ENCODE measurements at places on chromosomes 13 and 19.

DNA sequence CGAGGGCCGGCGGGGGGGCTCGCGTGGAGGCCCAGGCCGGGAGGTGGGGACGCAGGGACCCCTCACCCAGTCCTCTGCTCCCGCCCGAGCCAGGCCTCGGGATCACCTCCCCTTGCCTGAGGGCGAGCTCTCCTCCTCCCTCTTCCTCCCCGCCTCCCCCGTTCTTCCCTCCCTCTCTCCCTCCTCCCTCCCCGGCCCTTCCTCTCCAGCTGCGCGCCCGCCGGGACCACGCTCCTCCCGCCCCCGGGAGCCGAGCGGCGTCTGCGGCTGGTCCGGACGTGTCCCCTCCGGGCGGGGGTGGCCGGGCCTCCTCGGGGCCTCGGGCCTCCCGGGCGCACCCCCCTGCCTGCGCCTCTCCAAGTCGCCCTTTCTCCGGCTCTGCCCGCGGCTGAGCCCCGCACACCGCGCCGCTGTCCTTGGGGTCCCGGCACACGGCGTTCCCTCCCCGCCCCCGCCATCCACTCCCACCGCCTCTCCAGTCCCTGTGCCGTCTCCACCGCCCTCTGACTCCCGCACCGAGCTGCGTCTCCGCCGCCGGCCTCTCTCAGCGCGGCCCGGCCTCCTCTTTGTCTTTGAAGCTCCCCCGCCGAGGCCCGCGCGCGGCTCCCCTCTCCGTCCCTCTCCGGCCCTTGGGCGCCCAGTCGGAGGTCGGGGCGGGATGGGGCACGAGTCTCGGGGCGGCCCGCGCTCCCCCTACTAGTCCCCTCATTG is 5.7 kb downstream of the SOX1 start:
- no peak for DNase-seq

GRCh38 chr13:101868585-101869469 is 416.4 kb downstream of the ITGBL1 start:
- no peak for DNase-seq

GRCh38 chr19:57559008-57559403 is 657 bp downstream of the ZNF550 start:
- no peak for DNase-seq

- no peak for DNase-seq
Measured at GRCh38 chr13:42125046-42125445, 76.6 kb downstream of the DGKH start.

DNA sequence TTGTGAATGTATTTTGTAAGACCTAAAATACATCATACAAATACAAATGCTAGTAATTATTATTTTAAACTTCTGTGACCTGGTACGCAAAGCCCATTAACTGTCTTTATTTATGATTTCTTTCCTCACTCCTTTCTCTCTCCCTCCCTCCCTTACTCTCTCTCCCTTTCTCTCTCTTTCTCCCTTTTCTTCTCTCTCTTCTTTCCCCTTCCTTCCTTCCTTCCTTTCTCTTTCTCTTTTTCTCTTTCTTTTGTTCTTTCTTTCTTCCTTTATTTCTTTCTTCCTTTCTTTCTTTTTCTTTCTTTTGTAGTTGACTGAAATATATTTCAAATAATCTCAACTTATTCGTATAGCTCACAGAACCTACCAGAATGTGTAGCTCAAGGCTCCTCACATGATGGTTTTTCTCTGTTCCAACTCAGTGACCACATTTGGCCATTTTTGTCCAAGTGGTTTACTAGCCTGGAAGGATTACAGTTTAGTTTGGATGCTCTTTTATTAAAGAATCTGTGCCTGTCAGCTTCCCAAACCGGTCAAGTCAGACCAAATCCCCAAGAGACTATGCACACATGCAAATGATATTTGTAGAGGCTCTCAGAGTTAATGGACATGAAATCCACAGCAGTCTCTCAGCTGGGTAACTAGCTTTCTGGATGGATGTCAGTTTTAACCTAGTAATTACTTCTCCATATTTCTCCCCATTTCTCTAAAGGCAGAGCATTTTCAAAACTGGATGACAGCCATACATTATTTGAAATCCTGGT is 71.7 kb downstream of the POSTN start:
- DNase-seq, result peak; percentile 32

DNA sequence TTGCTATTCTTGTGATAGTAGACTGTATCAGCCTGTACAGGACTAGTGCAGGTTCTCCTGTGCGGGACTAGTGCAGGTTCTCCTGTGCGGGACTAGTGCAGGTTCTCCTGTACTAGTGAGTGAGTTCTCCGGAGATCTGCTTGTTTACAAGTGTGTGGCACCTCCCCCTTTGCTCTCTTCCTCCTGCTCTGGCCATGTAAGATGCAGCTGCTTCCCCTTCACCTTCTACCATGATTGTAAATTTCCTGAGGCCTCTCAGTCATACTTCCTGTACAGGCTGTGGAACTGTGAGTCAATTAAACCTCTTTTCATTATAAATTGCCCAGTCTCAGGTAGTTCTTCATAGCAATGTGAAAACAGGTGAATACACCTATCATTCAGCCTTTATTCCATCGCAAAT is 289.6 kb downstream of the TEX29 start:
- DNase-seq, result no peak

- DNase-seq, result no peak
Measured at GRCh38 chr19:52138278-52138982, 1.3 kb downstream of the ZNF616 start.

GRCh38 chr19:13381827-13382632 is 124.2 kb downstream of the CACNA1A start:
- no peak for DNase-seq
